Activated CD8-positive, alpha-beta memory T cell treated with anti-CD3 and anti-CD28 coated beads, Interleukin-2, amount 50 U/mL, for 48 hours (primary cell): ENCODE measurements at places on chromosomes 4 and X.

GRCh38 chrX:68490644-68491043 is 8.2 kb upstream of the YIPF6 start:
- DNase-seq, result no peak

GRCh38 chrX:57607295-57608187 is 15.7 kb downstream of the ZXDB start:
- no peak for DNase-seq

DNA sequence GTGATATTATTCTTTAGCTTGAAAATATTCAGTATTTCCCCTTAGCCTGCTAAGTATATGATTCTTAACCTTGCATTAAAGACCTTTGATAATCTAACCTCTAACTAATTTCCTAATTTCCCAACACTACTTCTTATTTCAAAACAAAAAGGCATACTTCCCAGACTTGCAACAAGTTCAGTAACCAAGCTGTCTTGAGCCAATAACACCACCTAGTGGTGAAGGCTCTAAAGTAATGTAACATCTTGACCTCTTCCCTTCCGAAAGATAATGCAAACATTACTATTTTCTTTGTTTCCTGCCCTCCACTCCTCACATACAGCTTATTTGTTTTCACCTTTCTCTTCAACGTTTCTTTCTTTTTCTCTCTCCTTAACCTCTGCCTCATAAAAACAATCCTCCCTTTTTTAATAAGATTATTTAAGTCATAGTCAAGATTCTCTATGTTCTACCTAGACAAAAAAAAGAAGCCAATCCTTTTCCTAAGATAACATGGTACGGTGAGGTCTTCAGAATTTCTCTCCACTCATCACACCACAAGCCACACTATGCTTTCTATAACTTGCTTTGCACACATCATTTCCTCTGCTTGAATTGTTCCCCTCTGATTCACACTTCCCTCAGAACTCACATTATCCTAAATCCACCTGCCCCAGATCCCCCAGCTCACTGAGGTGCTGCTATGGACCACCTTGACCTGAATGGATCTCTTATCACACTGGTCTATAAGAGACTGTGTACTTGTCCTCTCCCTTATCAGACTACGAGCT is 3.5 kb downstream of the FAT1 start:
- DNase-seq, result no peak

DNA sequence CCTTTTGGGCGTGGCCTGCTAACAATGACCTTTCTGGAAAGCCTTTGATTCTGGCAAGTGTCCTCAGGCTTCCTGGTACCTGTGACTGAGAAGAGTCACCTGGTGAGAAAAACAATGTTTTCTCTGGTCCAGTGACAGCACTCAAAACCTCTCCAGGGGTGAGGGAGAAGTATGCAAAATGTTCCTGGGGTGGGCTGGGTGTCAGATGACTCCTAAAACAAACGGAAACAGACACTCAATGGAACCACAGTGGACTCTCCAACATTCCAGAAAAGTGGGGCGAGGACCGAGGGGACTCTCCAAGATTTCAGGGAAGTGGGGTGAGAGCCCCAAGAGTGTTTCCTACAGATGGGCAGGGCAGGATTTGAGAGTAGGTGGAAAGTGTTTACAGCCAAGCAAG is 69.5 kb downstream of the ANAPC4 start:
- DNase-seq, result no peak

GRCh38 chr4:158808399-158808798 is 39.6 kb downstream of the FNIP2 start:
- no peak for DNase-seq

GRCh38 chr4:86894455-86894854 is 2.2 kb upstream of the C4orf36 start:
- no peak for DNase-seq

- no peak for DNase-seq
These were observed 291.7 kb downstream of the FBXO8 start for GRCh38 chr4:173991814-173992213.
